ENCODE measurements at places on chromosomes 1 and 21. TPM values are rescaled to one million over a fixed set of nuclear protein-coding genes. Genes with fewer than 3 reads are reported as not detected.

DNA sequence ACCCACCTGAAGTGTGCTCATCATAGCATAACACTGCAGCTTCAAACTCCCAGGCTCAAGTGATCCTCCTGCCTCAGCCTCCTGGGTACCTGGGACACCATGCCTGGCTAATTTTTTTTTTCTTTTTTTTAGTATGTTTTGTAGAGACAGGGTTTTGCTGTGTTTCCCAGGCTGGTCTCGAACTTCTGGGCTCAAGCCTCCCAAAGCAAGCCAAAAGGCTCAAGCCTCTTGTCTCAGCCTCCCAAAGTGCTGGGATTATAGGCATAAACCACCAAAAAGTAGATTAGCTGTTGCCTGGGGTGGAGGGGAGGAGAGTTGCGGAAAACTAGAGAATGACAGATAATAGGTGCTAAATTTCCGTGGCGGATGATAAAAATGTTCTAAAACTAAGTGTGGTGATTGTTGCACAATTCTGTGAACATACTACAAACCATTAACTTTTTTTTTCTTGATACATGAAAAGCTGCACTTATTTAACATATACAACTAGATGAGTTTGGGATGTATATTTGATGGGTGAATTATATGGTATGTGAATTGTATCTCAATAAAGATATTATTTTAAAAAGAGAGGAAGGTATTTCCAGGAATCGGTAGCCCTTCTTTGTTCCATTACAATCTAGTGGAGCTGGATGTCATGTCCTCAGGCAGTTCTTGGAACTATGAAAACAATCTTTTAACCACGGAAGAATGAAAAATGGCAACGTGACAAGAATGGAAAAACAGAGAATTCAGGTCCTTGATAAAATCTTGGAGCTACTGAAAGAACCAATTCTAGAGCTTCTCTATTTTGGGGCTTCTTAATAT lies 27.3 kb upstream of the MED18 start:
- DNase-seq, result no peak

GRCh38 chr1:227342075-227342829 lies 24.0 kb upstream of the CDC42BPA start:
- peak; percentile 34 for DNase-seq

GRCh38 chr1:61097317-61097716 lies 15.0 kb downstream of the NFIA start:
- no peak for DNase-seq

- DNase-seq, result no peak
Observed at GRCh38 chr1:228285661-228286504, 78.0 kb downstream of the OBSCN start.

- peak; percentile 50 for DNase-seq
Observed at GRCh38 chr1:221612047-221612777, 129.7 kb downstream of the DUSP10 start.

GRCh38 chr1:21534674-21535378 lies 25.6 kb downstream of the ALPL start:
- DNase-seq, result peak; percentile 54

- no peak for DNase-seq
Observed at GRCh38 chr1:90719330-90720144, 2.4 kb upstream of the BARHL2 start.

DNA sequence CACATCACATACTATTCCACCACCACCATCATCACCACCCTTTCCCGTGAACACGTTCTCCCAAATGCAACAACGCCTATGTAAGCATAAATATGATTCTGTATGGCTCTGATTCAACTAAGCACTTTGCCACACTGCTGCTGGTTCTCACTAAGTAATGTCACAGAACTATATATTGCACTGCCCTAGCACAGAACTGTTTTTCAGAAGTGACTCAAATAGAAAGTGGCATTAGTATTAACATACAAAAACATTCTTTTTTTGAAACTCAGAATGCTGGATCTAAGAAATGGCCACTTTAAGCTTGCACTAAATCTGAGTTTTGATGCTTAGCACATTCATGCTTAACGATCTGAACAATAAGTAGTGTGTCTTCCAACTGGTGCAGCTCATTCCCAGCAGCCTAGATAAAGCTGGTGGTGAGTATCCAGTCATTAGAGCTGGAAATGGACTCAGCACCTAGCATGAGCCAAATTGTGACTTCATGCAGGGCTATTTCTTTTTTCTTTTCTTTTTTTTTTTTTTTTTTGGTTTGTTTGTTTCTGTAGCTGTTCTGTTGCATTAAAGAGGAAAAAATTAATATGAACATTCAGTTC lies 46.2 kb upstream of the ZC3H11B start:
- no peak for DNase-seq

DNA sequence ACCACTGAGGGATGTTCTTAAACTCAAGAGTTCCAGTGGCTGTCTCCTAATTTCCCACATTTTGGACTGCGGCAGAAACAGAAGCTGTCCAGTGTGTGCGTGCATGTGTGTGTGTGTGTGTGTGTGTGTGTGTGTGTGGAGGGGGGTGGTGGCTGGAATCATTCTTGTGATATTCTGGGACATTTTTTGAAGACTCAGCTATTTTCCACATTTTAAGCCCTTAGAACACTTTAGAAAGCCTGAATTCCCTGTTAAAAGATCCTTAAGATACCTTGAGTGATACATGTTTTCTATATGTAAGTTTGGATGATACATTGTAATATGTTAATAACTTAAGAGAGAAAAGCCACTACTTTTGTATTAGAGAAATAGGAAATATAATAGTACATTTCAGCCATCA lies 636.4 kb downstream of the PLPP3 start:
- DNase-seq, result no peak

DNA sequence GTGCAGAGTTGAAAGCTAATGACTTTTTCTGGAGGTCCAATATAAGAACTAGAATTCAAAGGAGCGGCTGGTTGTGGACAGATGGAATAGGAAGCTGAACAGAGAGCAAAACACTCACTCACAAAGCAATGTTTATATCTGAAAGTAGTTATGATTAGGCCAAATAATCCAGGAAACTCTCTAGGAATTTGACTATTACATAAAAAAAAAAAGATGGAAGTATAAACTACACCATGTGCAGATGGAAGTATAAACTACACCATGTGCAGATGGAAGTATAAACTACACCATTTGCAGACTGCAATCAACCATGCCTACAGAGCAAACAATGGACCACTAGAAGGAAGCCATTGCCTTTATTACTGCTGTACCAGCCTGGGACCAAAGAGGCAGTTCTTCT lies 771.1 kb downstream of the BRINP3 start:
- no peak for DNase-seq

GRCh38 chr1:187413405-187414169 lies 584.8 kb downstream of the PLA2G4A start:
- peak; percentile 12 for DNase-seq

DNA sequence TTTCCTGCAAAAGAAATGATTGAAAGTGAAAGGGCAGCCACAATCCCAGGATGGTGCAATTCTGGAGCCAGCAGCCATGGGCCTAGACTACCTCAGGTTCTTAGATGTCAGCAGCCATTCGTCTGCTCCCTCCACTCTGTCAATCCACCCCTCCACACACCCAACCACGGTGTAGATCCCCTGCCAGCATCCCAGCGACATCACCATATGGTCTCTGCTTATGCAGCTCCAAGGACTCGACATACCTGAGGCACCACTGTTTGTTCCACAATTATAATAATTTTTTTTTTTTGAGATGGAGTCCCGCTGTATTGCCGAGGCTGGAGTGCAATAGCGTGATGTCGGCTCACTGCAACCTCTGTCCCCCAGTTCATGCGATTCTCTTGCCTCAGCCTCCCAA lies 6.5 kb downstream of the SYNC start:
- DNase-seq, result no peak

GRCh38 chr1:191971447-191971846 lies 186.8 kb upstream of the RGS18 start:
- DNase-seq, result no peak

- DNase-seq, result no peak
Observed at GRCh38 chr1:217484871-217485270, 146.0 kb downstream of the GPATCH2 start.

GRCh38 chr1:118716775-118717174 lies 271.4 kb downstream of the TBX15 start:
- DNase-seq, result no peak

DNA sequence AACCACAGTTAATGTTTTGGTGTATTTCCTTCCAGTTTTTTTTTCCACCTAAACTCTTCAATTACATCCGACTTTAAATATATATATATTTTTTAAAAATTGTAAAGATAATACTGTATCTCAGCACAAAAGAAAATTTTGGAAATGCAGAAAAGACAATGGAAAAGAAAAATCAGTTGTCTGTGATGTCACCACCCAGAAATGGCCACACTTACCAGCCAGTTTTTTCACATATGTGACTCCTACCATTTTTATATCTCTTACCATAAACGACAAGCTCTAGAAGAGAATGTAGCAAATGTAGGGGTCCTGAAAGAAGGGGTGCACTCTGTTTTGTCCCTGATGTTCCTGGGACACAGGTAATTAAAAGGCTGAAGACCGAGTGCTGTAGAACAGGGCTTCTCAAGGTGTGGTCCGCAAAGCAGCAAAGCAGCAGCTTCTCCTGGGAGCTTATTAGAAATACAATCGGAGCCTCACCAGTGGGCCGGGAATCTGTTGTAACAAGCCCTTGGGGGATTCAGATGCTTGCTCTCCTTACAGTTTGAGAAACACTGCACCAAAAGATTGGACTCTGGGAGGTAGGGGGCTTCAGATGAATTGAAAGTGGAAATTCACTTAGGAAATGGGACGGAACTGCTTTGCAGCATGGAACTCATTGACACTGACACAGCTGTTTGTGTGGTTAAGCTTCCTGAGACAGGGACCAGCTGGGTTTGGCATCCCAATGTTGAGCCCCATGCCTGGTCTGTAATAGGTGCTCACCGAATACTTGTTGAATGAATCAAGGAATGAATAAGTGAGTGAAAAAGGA lies 44.1 kb downstream of the ALPL start:
- no peak for DNase-seq

DNA sequence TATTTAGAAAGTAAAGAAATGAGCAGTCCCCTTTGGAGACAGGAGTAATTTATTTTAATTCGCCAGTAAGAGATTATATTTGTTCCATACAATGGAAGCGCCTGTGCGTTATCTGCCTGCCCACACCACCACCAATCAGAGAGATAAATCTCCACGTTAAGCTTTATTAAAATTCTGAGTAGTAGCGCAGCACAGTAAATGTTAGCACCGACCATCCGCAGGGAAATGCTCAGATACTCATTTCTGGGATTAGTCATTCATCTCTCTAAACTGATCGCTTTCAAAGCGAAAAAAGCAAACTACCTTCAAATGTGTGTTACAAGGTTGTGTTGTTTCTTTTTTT lies 1.2 kb downstream of the ETS2 start:
- no peak for DNase-seq

GRCh38 chr21:32716486-32716885 lies 11.3 kb downstream of the SYNJ1 start:
- no peak for DNase-seq

DNA sequence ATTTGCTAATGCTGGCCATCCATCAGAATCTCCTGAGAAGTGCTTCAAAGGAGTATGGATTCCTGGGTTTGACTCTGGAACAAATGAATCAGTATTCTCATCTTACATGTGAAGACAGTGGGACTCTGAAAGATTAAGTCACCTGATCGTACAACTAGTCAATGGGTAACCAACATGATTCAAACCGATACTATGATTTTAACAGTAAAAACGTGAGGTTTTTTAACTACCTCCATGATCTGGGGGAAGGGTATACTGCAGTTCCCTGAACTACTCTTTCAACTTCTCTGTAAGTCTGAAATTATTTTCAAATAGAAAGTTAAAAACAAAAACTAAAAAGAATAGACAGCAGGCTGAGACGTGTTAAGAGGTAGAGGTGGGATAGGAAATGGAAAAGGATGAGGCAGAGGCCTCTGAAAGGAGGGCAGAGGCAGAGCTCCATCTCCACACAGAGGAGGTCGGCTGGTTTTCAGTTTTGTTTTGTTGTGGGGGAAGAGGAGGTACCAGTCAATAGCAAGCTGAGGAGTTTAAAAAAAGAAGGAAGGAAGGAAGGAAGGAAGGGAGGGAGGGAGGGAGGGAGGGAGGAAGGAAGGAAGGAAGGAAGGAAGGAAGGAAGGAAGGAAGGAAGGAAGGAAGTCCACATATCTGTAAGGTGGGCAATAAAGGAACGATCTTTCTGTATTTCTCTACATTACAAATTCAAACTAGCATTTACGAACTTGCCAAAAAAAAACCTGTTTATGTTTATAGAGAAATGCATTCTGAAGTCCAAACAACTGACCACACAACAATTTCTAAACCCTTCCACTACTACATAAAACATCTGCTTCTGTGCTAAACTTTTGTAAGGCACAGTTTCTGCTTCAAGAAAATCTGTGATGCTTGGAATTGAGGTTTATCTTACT lies 213.1 kb downstream of the RERE start:
- DNase-seq, result no peak

GRCh38 chr21:32570456-32570855 lies 14.9 kb downstream of the TCP10L start:
- DNase-seq, result no peak

DNA sequence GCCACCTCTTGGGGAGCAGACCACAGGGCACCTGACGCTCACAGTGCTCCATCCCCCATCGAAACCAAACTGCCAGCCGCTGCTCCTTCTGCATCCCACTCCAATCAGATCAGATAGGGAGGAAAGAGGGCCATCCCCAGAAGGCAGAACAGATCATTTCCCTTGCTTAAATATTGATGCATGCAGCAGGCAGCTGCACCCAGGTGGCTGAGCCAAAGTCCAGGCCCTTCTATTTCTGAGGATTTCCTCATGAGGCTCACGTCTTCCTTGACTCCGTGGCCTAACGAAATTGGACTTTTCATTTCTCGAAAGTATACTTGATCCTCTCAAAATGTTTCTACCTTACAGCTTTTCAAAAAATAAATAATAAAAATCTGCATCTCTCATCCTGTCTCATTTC lies 239.2 kb downstream of the ATG4C start:
- DNase-seq, result no peak

GRCh38 chr21:46046471-46046870 lies 51.4 kb upstream of the COL6A2 start:
- no peak for DNase-seq

- no peak for DNase-seq
Observed at GRCh38 chr1:155026154-155026553, 7.4 kb downstream of the DCST2 start.

GRCh38 chr1:41677620-41678019 lies 193.1 kb upstream of the EDN2 start:
- no peak for DNase-seq

The FBXO28 gene
- 20.7 TPM for polyA plus RNA-seq

The TMPRSS15 gene
- not detected for polyA plus RNA-seq

The RAB42 gene
- 2.3 TPM for polyA plus RNA-seq

The ASAP3 gene
- polyA plus RNA-seq, result 3.9 TPM

The KRTAP7-1 gene
- polyA plus RNA-seq, result not detected

The EFNA1 gene
- 19.1 TPM for polyA plus RNA-seq

The CLIC6 gene
- polyA plus RNA-seq, result 0.08 TPM

The CFHR4 gene
- not detected for polyA plus RNA-seq

The ZNF436 gene
- polyA plus RNA-seq, result 5.1 TPM

The RHD gene
- polyA plus RNA-seq, result not detected
